ENCODE measurements at places on chromosomes 16 and 17. TPM values are rescaled to one million over a fixed set of nuclear protein-coding genes. Genes with fewer than 3 reads are reported as not detected.

The MAFG gene
- 24.3 TPM for total RNA-seq

The OTOA gene
- total RNA-seq, result 0.11 TPM

The MKS1 gene
- total RNA-seq, result 10.8 TPM

The AXIN2 gene
- 21.0 TPM for total RNA-seq

The DHRS7C gene
- total RNA-seq, result 3.1 TPM

DNA sequence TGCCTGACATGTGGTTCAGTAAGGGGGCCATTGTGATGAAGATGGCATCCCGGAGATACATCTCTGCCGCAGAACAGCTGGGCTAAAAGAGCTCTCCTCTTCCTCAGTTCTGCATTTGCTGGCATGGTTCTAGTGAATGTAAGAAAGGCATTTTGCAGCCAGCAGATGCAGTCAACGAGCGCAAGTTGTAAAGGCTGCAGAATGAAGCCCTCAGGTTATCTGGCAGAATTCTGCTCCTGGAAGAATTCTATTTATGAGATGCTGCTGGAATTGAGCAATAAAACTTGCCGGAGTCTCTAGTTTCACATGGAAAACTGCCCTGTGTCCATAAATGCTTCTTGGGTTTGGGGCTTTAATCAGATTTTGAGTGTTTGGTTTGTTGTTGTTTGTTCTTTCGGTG lies 176.8 kb upstream of the HSBP1 start:
- DNase-seq, result no peak

GRCh38 chr16:57621521-57622271 lies 6.7 kb upstream of the ADGRG1 start:
- DNase-seq, result no peak

DNA sequence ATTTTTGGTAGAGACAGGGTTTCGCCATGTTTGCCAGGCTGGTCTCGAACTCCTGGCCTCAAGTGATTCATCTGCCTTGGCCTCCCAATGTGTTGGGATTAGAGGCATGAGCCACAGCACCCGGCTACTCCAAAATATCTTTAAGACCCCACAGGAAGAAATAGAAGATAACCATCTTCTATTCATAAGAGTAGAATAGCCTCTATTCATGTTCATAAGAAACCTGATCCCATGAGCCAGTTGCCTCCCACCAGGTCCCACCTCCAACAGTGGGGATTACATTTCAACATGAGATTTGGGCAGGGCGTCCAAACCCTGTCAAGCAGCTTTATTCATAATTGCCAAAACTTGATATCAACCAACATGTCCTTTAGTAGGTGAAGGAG lies 13.9 kb upstream of the TMC7 start:
- DNase-seq, result no peak

- no peak for DNase-seq
Measured at GRCh38 chr16:67142342-67142741, 8.5 kb downstream of the B3GNT9 start.

DNA sequence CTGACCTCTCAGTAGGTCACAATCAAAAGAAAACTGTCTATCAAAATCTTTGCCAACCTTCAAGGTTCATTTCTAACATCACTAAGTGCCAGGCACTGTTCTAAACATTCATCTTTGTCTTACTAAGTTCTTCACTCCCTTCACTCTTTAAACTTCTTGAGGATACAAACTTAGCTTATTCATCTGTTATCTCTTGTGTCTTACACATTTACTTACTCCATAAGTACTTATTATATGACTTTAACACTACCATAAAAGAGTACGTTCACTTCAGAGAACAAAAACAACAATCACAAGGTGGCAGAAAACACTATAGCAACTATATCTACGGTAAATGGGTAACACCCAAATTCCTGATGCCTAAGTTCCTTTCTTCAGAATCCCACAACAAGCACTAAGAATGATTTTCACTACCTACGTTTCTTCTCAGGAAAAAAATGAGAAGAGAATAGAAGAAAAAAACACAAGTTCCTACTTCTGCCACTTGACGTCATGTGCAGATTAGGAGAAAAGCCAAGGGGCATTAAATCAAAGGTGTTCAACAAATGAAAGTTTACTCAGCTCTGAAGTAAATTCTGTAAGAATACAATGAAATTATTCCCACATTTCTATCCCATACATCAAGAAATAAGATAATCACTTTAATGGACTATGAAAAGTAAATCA lies 29.2 kb downstream of the KANSL1 start:
- DNase-seq, result no peak

DNA sequence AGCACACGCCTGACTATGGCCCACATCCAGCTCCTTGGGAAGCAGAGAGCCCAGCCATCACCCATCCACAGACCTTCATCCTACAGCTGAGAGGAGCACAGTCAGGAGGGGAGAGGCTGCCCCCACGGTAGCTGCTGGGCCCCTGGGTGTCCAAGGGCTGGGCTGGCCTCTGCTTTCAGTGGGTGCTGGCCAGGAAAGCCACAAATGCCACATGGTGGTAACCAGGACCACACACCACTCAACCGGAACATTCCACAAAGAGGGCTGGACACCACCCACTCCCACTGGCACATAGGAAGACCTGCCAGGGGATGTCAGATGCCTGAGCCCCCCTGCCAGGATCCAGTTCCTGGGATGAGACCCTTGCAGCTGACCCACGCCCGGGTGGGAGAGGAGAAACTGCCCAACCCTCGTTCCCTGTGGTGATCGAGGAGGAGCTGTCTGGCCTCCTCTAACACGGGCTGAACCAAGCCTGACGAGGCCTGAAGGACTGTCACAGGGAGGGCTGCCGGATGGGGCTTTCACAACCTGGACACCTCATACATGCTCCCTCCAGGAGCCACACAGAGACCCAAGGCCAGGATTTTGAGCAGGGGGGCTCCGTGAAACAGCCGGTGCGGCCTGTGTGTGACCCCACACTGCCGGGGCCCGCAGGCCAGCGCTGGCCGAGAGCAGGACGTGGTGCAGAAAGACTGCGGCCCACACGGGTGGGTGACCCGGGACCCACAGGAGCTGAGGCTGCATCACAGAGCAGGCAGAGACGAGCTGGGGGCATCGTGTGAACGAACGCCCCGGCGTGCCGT lies 30.7 kb downstream of the PIEZO1 start:
- no peak for DNase-seq

DNA sequence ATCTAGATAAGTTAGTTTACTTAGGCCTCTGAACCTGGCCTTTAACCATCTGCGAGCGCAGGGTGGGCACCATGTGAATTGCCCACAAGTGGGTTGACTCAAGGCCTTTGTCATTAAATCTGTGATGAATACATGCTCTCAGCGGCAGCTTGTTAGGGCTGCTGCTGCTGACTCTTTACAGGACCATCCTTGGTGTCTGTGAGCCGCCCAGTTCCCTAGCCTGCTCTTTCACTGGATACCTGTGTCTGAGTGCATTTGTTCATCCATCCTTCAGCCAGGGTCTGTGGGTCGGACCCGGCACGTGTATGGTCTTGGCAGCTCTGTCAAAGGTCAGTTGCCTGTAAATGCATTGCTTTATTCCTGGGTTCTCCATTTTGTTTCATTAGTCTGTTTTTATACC lies 321.3 kb downstream of the CNTNAP4 start:
- no peak for DNase-seq

GRCh38 chr17:28484296-28484695 lies 10.9 kb downstream of the SLC13A2 start:
- DNase-seq, result no peak

GRCh38 chr16:53837426-53837825 lies 133.5 kb downstream of the FTO start:
- DNase-seq, result no peak

GRCh38 chr16:30604316-30604947 lies 5.8 kb downstream of the ZNF689 start:
- DNase-seq, result no peak

GRCh38 chr17:7502987-7503386 lies 18.8 kb downstream of the POLR2A start:
- DNase-seq, result no peak

GRCh38 chr17:38741921-38742410 lies 6.2 kb downstream of the PCGF2 start:
- DNase-seq, result peak; percentile 62

GRCh38 chr17:46190763-46191162 lies 2.5 kb downstream of the KANSL1 start:
- DNase-seq, result no peak
